Frontal cortex (tissue), 4 donors: ENCODE measurements at places on chromosomes 13 and 19. TPM values are rescaled to one million over a fixed set of nuclear protein-coding genes. Genes with fewer than 3 reads are reported as not detected.

Gene TGFBR3L
- total RNA-seq, result not detected

Gene KLC3
- total RNA-seq, result 0.41 TPM

Gene CYP4F8
- total RNA-seq, result not detected

- DNase-seq, result no peak
Observed at GRCh38 chr13:66655847-66656454, 574.2 kb downstream of the PCDH9 start.

DNA sequence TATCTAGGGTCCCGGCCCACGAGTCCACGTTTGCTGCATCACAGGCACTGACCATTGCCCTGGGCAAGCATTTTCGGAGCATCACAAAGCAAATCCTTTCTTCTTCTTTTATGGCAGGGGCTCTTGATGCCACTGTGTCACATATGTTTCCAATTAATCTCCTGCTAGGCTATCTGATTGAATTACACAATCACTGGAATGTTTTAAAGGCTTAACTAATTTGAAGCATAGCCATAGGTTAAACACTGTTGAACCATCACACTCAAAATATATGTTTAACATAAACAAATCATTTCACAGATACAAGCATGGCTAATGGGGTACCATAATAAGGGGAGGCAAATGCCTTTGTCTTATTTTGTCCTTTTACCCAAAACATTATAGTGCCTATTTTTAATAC, 338.3 kb downstream of the POU4F1 start:
- no peak for DNase-seq

DNA sequence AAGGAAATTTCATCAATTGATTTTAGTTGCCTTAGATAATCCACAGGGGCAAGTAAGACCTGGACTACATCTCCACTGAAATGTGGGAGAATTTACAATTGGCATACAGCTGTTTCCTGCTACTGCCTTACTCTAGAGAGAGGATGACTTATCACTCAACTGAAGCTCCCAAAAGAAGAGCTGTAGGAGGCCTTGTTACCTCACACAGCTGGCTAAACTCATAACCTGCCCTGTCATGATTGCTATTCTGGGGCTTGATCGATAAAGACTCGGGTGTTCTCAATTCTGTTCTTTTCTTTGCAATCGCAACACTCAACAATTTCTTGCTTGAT, 1396.4 kb downstream of the EFNB2 start:
- no peak for DNase-seq
